Kidney capillary endothelial cell (primary cell): ENCODE measurements at places on chromosomes 11 and 22.

DNA sequence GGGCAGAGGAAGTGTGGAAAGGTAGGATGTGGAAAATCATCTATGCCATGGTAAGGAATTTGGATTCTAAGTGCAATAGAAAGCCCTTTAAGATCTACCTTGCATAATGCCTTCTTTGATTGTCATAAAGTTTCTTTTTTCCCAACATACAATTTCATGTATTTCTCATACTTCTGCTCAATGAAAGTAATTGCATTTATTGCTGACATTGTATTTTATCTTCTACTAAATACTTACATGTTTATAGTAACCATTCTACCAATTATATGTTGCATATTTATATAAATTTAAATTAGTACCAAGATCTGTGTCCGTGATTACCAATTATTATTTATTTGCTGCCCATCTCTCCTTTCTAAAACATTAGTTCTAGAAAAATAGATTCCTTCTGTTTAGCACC lies 114.8 kb downstream of the CNTN5 start:
- no peak for DNase-seq

DNA sequence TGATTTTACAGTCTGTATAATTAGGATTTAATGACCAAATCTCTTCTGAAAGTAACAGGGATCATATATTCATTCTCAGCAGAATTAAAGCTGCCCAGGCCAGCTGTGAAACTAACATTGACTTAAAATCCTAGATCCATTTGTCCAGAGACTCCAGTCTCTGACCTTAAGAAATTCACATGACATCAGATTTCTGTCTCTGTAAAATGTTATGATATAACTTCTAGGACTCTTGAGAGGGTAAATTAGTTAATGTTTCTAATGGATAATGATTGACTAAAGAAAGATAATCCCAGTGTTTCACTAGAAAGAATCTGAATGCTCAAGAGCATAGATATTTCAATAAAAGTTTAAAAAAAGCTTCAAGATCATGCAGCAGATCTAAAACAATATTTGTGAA lies 6.3 kb downstream of the NOX4 start:
- DNase-seq = no peak

GRCh38 chr22:32691101-32691500 lies 110.4 kb upstream of the TIMP3 start:
- no peak for DNase-seq

GRCh38 chr11:20668131-20668809 lies 1.1 kb upstream of the NELL1 start:
- no peak for DNase-seq
